Stimulated activated CD4-positive, alpha-beta T cell treated with anti-CD3 and anti-CD28 coated beads, Interleukin-1b, Interleukin-23, amount 100 ng/mL, for 48 hours (primary cell): ENCODE measurements at places on chromosomes 7 and 10.

GRCh38 chr10:46025406-46025805 lies 5.0 kb downstream of the NCOA4 start:
- no peak for DNase-seq

- DNase-seq = no peak
Observed at GRCh38 chr7:24982917-24983316, 2.9 kb upstream of the OSBPL3 start.

DNA sequence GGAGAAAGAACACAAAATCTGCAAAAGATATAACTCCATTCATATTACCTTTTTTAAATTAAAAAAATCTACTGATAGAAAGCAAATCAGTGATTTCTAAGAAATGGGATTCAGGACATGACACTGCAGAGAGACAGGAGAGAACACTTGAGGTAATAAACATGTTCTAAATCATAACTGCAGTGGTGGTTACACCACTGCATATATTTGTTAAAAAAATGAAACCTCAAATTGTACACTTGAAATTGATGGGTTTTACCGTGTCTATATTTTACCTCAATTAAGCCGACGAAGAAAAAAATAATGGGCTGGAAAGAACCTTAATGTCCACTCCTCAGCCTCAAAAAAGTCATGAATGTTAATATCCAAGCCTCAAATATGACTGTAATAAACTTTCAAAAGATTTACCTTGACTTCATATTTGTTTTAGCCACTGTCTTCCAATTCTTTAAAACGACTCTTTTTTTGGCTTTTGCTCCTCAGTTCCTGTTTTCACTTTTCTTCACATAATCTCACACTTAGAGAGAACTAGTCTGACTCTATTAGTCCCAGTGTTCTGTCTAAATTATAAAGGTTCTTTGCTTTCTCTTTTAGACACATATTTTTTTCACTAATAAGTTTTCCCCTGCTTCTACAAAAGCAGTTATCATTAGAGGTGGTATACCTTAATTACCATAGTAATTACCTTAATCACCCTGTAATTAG lies 502.4 kb downstream of the GRM8 start:
- DNase-seq = no peak

DNA sequence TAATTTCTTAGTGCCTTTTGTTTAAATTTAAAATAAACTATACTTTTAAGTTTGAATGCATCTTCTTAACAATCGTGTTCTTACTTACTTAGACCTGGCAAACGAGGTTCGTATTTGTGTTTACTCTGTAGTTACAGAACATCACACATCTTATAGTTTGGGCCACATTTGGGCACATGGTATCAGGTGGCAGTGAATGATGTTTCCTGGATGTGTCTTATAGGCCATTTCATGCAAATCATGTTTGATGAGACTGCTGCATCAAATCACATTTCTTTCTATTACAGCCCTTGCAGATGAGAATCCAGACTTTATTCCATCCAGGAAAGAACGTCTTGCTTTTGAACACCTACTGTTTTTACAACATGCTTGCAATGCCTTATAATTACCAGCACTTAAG lies 78.5 kb downstream of the RBM33 start:
- DNase-seq = no peak

- no peak for DNase-seq
Observed at GRCh38 chr10:104329735-104330134, 8.5 kb downstream of the ITPRIP start.

DNA sequence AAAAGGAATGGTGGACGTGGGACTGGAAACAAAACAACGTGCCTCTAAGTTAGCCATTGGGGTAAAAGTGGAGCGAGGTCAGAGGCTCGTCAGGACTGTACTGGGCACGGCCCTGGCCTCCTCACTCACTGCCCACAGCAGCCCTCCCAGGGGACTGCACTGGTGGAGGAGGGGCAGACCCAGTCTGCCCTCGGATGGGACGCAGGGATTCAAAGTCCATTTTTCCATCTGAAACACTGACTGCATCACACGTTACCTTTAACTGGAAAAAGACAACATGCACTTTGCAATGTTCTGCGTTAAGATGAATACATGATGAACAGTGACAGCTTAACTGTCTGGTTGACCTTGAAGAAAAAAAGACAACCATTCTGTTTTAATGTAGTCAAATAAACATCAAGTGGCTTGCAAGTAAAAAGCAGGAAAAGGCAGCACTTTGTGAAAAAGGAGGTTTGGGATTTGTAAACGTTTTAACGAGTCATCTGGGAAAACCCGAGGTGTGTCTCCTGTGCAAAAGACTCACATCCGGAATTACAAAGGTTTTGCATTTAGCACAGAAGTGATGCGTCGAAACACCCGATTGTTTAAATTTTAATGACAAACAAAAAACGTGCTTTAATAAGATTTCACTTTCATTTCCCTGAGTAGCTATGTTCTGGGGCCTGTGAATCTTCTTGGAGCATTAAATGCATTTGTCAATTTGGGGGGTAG lies 18.8 kb downstream of the KLF6 start:
- DNase-seq = no peak

DNA sequence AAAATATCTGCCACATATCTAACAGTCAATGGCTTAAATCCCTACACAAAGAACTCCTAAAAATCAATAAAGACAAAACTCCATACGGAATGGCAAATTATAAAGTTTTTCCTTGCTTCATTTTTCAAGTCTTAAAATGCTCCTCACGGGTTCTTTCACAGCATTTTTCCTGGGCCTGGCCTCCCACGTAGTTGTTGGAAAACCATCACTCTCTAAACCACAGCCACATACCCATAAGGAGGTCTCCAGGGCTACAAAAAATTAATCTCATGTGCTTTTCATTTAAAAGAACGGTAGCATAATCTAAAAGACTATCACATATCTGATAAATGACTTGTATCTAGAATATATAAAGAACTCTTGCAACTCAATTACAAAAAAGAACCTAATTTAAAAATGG lies 2.9 kb downstream of the COA1 start:
- no peak for DNase-seq
